Heart right ventricle (tissue), 16 donors: ENCODE measurements at places on chromosomes 11 and 22.

DNA sequence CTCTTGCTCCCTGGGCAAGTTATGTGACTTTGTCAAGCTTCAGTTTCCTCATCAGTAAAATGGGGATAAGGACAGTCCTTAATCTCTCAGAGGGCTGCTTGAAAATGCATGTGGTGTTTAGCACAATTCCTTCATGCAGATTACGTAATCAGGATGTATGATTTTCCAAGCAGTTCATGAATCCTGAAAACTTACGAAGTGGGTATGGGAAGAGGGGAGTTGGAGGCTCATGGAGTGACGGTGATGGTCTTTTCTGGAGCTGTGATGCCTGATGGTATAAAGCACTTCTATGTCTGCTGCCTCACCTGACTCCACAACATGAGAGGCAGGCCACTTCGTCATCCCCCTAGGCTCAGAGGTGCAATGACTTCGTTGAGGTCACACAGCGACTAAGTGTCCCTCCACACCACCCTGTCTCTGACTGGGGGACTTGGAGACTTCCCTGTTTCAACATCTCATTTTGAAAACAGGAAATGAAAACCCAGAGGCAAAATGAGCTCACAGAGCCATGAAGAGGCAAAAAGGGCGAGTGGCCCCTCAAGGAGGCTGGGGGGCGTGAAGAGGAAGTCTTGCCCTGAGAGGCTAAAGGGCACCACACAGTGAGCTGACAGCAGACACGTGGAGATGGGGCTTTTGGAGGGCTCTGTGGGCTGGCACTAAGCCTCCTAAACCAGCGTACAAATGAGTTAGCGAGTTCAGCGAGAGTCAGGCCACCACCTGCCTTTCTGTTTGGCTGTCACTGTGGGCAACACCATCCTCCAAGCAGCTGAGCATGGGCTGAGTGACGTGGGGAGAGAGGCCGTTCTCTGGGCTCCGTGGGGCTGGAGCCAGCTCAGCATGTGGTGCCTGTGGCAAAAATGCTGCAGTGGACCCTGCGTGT, 10.1 kb downstream of the MCM5 start:
- DNase-seq = no peak

GRCh38 chr11:130634961-130635473, 186.6 kb downstream of the ADAMTS15 start:
- no peak for DNase-seq

- DNase-seq = no peak
Measured at GRCh38 chr11:27058456-27058855, 17.8 kb downstream of the BBOX1 start.

- DNase-seq = no peak
Measured at GRCh38 chr11:72974487-72975205, 160.4 kb downstream of the ATG16L2 start.

DNA sequence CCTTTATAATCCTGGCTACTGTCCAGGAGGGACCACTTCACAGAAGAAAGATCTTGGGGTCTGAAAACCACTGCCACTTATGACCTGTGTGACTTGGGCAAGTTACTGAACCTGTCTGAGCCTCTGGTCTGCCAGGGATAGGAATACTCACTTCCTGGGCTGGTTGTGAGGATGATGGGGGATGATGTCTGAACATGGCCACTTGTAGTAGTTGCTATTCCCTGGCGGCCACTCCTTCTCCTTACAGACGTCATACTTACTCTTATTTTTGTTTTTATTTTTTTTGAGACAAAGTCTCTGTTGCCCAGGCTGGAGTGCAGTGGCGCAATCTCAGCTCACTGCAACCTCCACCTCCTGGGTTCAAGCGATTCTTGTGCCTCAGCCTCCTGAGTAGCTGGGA, 26.1 kb downstream of the CD82 start:
- no peak for DNase-seq

- no peak for DNase-seq
Measured at GRCh38 chr11:44562845-44563460, 2.5 kb upstream of the CD82 start.

DNA sequence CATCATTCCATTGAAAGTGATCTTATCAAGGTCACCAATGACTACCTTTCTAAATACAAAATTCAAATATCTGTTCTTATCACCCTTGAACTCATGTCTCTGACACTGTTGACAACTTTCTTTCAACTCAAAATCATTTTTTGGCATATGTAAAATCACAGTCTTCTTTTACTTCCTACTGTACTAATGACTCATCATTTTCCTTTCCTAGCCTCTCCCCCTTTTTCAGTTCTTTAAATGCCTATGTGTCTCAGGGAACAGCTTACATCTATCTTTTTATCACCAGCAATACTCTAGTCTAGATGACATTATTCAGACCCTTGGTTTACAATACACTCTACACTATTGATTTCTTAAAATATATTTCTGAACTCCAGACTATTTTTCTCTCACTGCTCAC, 2220.7 kb upstream of the RAG2 start:
- no peak for DNase-seq

DNA sequence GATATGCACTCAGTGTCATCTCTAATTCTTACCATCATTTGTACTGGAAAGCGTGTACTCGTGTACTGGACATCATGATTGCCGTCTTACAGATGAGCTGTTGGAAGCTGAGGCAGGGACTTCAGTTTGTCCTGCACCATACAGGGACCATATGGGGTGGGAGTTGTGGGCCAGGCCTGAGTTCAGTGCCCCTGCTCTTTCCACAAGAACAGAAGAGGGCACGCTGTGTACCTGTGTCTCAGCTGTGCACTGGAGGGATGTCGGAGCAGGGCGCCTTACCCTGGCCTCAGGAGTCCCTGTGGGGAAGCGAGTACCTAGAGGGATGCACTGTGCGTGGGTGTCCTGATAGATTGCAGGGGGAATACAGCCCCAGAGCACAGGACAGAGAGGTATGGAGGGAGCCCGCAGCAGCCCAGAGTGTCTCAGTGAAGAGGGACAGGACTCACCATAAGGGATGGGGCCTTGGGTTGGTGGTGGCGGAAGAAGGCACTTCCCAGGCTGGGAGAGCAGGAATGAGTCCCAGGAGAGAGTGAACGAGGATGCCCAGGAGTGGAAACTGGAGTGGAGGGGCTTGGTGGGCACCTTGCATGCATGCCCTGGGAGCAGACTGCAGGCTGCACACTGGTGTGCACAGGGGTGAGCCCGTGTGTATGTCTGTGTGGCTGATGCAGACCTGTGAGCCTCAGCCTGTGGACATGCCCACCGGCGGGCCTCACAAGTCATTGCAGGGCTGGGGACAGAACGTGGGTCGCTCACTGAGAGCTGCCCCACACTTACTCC, 329.7 kb downstream of the TBC1D22A start:
- DNase-seq = no peak

- DNase-seq = no peak
Measured at GRCh38 chr11:70067036-70067435, 11.1 kb upstream of the ANO1 start.

DNA sequence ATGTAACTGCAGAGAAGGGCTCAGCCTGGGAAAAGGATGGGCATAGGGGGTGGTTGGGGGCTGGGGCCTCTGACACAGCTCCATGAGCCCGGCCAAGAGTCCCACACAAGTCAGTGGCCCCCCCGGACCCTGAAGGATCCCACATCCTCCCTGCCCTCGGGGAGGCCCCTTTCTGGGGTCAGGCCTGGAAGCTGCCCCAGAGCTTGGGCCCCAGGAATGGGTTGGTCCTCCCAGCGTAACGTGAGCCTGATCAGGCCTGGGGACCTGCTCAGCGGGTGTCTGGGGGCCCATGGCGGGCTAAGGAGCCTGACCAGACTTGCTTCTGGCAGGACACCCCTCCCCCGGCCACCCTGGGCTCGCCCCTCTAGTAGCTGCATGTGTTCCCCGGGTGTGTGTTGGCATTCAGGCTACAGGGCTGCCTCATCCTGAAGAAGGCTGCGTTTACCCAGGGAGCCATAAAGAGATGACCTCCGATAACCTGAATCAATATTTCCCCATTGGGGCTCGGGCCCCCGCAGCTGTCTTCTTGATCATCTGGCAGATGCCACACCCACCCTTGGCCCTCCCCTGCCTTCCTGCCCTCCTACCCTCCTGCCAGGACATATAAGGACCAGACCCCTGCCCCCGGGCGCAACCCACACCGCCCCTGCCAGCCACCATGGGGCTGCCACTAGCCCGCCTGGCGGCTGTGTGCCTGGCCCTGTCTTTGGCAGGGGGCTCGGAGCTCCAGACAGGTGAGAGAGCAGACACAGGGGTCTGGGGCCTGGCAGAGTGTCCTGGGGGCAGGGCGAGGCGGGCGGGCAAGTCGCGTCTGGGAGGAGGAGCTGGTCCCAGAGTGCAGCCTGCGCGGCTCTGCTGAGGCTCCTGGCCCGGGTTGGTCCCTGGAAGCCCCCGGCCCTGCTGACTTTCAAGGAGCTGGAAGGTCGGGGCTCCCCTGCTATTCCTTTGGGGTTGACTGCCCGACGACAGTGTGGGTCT, at the start of gene MUC2:
Gene MUC2, plus strand, starts transcription at position 631 of the 978 bp plus-strand sequence.
- DNase-seq = no peak

GRCh38 chr11:118247041-118247440, 5.1 kb downstream of the MPZL3 start:
- DNase-seq = no peak

GRCh38 chr11:115566180-115566764, 62.1 kb upstream of the CADM1 start:
- no peak for DNase-seq

- DNase-seq = no peak
Measured at GRCh38 chr22:33327348-33327860, 269.2 kb upstream of the SYN3 start.

DNA sequence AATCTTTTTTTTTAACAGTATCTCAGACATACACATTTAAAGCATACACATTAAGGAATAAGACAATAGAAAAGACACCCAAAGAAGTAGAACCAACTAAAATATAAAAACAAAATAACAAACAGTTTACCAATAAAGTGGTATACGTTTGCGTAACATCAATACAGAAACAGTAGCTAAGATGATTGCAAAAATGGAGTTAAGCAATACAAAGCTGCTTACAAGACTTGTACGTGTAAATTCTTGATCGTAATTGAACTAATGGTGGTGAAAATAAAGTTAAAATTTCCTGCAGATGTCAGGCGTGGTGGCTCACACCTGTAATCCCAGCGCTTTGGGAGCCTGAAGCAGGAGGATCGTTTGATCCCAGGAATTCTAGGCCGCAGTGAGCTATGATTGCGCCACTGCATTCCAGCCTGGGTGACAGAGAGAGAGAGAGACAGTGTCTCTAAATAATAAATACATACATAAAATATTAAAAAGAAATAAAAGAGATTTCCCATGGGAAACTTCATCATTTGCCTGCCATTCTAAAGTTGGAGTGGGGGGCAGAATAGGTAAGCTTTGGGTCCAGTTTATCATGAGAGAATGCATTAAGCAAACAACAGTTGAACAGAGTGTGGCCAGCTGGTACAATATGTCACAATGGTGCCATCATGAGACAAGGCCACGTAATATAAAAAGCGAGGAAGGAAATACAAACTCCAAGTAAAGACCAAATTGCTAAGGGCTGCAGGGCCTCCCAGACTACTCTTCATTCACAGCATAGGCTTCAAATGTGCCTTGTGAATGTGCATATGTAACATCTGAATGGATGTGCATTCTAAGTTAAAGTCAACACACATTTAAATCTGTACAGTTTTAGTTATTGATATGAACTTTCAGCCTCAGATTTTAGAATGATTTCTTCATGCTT, 38.9 kb upstream of the EED start:
- no peak for DNase-seq

- no peak for DNase-seq
Measured at GRCh38 chr22:40279017-40279416, 67.3 kb upstream of the ADSL start.

- no peak for DNase-seq
Measured at GRCh38 chr11:66561178-66561974, 7.0 kb downstream of the CTSF start.

DNA sequence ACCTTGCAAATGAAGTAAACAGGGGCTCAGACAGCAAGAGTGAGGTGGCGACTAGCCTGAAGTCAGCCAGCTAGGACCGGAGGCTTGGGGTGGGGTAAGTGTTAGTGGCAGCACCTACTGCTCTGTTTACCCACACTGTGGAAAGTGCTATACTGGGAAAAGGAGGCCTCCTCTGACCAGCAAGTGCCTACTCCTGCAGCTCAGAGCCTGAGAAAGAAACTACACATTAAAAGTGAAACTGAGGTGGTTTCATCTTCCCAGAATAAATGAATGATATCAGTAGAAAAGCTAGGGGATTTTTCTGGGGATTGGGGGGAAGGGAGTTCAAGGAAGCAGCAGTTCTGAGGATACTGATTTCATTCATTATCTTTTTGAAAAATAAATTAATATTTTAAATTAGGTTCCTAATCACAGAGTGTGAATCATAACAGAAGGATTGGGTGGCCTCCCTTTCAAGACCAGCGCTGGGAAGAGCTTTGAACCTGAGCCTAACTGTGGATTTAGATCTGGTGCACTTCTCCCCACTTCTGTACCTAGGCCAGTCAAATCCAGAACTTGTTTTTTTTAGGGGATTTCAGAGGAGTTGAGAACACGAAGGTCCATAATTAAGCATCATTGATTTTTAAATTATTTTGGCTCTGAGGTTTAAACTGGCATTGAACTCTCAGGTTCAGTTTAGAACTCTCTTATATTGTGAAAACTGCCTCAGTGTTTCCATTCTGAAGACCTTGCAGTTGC, 48.1 kb upstream of the GRAMD1B start:
- no peak for DNase-seq

- DNase-seq = no peak
Measured at GRCh38 chr22:40008726-40009291, 14.1 kb downstream of the FAM83F start.

DNA sequence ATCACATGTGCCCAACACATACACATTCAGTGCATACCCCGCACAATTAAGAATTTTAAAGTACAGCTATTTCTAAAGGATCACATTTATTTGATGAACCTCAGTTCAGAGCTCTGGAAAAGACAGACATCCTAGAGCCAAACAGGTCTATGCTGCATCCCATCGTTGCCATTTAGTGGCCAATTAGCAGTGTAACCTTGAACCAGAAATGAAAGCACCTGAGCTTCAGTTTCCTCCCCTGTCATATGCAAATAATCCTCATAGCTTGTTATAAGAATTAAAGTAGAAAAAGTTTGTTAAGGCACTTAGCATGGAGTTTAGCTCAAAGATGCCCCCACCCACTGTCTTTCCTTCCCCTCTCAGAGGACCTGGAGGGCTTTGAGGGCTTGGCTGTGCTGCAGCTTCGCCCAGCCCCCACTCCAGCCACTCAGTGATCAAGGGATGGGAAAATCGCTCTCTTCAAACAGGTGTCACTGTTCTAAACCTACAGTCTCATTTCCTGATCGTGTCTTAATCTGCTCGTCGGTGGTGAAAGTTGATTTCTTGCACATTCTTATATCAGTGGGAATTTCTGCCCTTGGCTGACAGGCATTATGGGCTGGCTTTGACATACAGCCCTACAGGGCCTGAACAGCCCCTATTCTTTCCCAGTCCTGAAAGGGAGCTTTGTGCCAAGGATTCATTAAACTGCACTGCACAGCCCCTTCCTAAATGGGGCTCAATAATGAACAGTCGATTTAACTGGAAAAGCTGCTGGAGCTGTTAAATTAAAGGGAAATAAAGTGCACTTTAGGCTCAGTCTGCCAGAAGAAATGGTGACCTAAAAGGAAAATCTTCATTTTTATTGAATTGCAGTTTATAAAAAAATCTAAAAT, 23.3 kb upstream of the FAM181B start:
- no peak for DNase-seq

GRCh38 chr11:16941935-16942334, 72.3 kb downstream of the PLEKHA7 start:
- DNase-seq = no peak
